ENCODE measurements at places on chromosomes 12 and 14. TPM values are rescaled to one million over a fixed set of nuclear protein-coding genes. Genes with fewer than 3 reads are reported as not detected.

GRCh38 chr12:119683816-119684215 lies 15.9 kb downstream of the PRKAB1 start:
- H3K4me1 ChIP-seq: peaks cover 17% of the 10 kb centered on the region
- no peaks in the 10 kb centered on the region for H3K27me3 ChIP-seq
- no peak for DNase-seq
- H3K36me3 ChIP-seq: peaks cover 6% of the 10 kb centered on the region
- no peak overlapping the region for H3K27ac ChIP-seq

DNA sequence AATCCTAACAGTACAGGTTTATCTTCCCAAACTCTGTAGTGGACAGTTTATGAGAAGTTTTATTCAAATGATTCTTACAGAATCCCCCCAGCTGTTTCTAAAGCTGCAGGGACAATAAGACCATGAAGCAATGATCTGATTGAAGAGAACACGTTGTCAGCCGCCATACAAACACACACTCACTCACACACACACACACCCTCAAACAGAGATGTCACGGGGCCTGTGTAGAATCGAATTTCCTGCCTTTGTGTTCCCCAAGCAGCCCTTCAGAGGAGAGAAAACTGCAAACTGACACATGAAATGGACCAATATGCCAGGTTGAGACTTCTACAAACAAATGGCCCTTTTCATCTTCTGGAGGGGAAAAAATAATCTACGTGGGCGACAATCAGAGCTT lies 80.5 kb upstream of the TBX3 start:
- no peak overlapping the region for H3K4me3 ChIP-seq
- no peaks in the 10 kb centered on the region for H3K27me3 ChIP-seq
- H3K4me1 ChIP-seq: no peaks in the 10 kb centered on the region
- H3K36me3 ChIP-seq: no peaks in the 10 kb centered on the region
- DNase-seq: no peak

- no peak for DNase-seq
- no peak overlapping the region for H3K27ac ChIP-seq
- H3K4me3 ChIP-seq: no peak overlapping the region
Measured at GRCh38 chr12:5177096-5177495, 133.4 kb downstream of the KCNA5 start.

GRCh38 chr14:60349663-60350365 lies 100.8 kb downstream of the PPM1A start:
- no peak overlapping the region for H3K4me3 ChIP-seq
- peaks cover 6% of the 10 kb centered on the region for H3K27me3 ChIP-seq
- DNase-seq: no peak
- no peak overlapping the region for H3K27ac ChIP-seq
- H3K4me1 ChIP-seq: no peaks in the 10 kb centered on the region

DNA sequence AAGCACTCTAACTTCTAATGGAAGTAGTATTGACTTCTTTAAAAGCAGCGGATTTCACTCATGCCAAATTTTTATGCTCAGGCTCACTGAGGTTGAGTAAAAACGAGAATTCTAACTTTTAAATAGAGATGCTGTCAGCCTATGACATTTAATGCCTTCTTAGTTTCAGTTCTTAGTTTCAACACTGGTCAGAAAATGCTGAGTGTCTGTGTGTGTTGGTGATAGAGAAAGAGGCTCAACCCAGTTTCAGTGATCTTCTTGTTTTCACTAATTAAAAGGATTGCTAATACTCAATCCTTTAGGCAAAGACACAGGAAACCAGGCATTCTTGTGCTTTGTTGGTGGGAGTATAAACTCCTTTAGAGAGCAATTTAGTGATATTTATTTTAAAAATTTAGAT lies 31.0 kb downstream of the PEBP1 start:
- H3K4me1 ChIP-seq: peaks cover 43% of the 10 kb centered on the region
- peak overlapping the region; percentile 76 for H3K27ac ChIP-seq
- no peak for DNase-seq
- peak overlapping the region; percentile 64 for H3K4me3 ChIP-seq
- peaks cover 39% of the 10 kb centered on the region for H3K36me3 ChIP-seq
- no peaks in the 10 kb centered on the region for H3K27me3 ChIP-seq

GRCh38 chr12:84791444-84791843 lies 121.2 kb downstream of the SLC6A15 start:
- no peaks in the 10 kb centered on the region for H3K4me1 ChIP-seq
- no peak overlapping the region for H3K27ac ChIP-seq
- no peaks in the 10 kb centered on the region for H3K27me3 ChIP-seq
- H3K36me3 ChIP-seq: no peaks in the 10 kb centered on the region
- no peak overlapping the region for H3K4me3 ChIP-seq
- DNase-seq: no peak

DNA sequence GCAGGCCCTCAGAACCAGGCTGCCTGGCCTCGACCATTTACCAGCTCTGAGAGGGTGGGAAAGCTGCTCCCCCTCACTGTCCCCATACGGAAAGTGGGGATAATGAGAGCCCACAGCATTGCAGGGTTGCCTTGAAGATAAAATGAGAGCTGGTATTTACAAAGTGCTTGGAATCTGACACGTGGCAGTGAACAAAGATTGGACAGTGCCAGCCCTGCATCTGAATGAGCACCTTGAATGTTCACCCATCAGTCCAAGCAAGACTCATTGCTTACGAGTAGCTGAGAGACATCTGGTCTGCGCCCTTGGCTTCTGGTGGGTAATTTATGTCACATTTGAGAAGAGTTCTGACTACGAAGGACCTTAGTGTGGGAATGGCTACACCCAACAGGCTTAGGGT lies 67.5 kb downstream of the CLMN start:
- H3K36me3 ChIP-seq: no peaks in the 10 kb centered on the region
- peaks cover 40% of the 10 kb centered on the region for H3K27me3 ChIP-seq
- H3K4me3 ChIP-seq: no peak overlapping the region
- DNase-seq: no peak
- H3K4me1 ChIP-seq: peaks cover 7% of the 10 kb centered on the region

GRCh38 chr12:103529306-103529705 lies 33.5 kb upstream of the C12orf42 start:
- no peak overlapping the region for H3K27ac ChIP-seq
- H3K36me3 ChIP-seq: no peaks in the 10 kb centered on the region
- DNase-seq: no peak
- H3K27me3 ChIP-seq: peaks cover 12% of the 10 kb centered on the region

GRCh38 chr14:53491256-53491883 lies 338.2 kb upstream of the DDHD1 start:
- H3K36me3 ChIP-seq: no peaks in the 10 kb centered on the region
- no peak overlapping the region for H3K4me3 ChIP-seq
- no peak overlapping the region for H3K27ac ChIP-seq
- DNase-seq: no peak
- no peaks in the 10 kb centered on the region for H3K4me1 ChIP-seq

DNA sequence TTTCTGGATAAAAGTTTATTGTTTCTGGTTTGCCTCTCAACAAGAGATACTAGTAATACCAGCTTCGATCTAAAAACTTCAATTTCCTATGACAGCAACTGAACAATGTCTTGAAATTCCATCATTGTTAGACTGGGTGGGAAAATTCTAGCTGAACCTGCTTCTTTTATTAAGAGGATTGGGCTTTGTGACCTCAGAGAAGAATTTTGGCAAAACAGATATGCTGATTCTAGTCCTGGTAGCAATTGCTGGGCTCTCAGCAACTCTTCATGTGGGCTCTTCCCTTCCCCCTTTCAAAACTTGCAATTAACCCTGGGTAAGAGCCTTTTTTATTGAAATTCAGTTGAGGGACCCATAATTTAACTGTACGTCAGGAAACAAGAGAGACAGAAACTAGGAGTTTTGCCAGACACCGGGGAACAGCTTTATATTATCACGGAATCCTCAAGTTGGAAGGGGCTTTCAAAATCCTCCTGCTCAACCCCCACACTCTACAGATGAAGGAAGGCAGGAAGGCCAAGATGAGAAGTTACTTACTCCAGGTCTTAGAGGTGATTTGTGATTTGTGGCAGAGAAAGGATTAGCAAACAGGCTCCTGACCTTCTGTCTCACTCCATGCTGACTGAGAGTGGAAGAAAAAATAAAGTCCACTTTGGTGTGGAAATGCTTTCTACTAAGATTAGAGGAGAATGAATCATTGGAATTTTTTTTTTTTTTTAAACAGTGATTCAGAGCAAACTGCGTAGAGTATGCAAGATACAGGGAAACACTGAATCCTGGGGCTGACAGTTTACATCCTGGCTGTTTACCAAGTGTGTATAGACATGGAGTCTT lies 239.0 kb upstream of the ATP2B1 start:
- H3K36me3 ChIP-seq: no peaks in the 10 kb centered on the region
- H3K27me3 ChIP-seq: no peaks in the 10 kb centered on the region
- H3K4me1 ChIP-seq: peaks cover 42% of the 10 kb centered on the region
- no peak for DNase-seq
- peak overlapping the region; percentile 91 for H3K27ac ChIP-seq
- no peak overlapping the region for H3K4me3 ChIP-seq

GRCh38 chr12:3622822-3623690 lies 129.9 kb downstream of the CRACR2A start:
- no peak overlapping the region for H3K27ac ChIP-seq
- H3K27me3 ChIP-seq: no peaks in the 10 kb centered on the region
- peaks cover 6% of the 10 kb centered on the region for H3K36me3 ChIP-seq
- DNase-seq: no peak

DNA sequence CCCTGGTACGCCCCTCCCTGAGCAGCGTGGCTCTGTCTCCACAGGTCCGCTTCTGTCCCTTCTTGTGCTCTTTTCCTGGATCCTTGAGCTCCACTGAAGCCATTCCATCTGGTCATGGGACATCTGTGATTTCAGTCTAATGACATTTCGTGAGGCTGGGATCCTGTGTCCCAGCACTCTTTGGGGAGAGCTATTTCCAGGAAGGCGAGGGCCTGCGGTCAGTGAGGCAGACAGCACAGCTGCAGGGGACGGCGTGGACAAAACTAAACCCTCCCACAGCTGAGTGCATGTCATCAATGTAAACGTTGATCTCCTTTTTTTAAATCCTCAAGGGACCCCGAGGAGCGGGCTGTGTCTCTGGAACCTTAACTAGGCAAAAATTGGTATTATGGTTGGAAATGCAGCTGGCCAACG lies 127.7 kb downstream of the DACT1 start:
- no peaks in the 10 kb centered on the region for H3K36me3 ChIP-seq
- no peaks in the 10 kb centered on the region for H3K4me1 ChIP-seq
- H3K27me3 ChIP-seq: no peaks in the 10 kb centered on the region

DNA sequence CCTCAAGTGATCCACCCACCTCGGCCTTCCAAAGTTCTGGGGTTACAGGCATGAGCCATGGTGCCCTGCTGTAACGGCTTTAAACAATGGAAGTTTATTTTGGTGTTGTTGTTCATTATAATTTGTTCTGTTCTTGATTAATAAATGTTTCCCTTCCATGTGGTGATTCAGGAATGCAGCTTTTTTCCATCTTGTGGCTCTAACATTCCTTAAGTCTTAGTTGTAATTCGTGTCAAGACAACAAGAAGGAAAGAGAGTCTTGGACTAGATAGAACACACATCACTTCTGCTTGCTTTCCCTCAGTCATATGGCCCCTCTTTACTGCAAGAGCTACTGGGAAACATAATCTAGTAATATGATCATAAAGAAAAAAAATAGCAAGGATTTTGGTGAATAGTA lies 211.6 kb downstream of the SLC6A15 start:
- no peak for DNase-seq
- no peaks in the 10 kb centered on the region for H3K4me1 ChIP-seq
- no peak overlapping the region for H3K4me3 ChIP-seq
- no peaks in the 10 kb centered on the region for H3K27me3 ChIP-seq
- no peaks in the 10 kb centered on the region for H3K36me3 ChIP-seq
- H3K27ac ChIP-seq: no peak overlapping the region

- H3K27ac ChIP-seq: no peak overlapping the region
- H3K4me3 ChIP-seq: no peak overlapping the region
- peaks cover 8% of the 10 kb centered on the region for H3K27me3 ChIP-seq
- DNase-seq: no peak
Measured at GRCh38 chr12:76921100-76921471, 42.3 kb upstream of the CSRP2 start.

DNA sequence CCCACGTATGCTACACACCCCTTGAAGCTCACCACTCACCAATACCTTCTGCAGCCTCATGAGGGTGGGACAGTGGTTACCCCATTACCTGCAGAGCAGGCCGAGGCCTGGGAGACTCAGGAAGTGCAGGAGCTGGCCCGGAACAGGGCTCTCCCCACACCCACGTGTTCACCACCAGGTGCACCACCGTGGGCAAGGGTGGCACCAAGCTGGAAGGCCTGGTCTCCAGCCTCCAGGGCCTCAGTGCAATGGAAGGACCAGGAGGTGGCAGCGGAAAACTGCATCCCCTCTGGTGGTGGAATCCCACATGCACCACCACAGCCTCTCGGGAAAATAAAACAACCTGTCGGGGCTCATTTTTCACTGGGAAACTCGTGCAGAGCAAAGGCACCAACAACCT lies 36.4 kb downstream of the ITPK1 start:
- peaks cover 54% of the 10 kb centered on the region for H3K4me1 ChIP-seq
- H3K27ac ChIP-seq: no peak overlapping the region
- no peaks in the 10 kb centered on the region for H3K36me3 ChIP-seq
- H3K27me3 ChIP-seq: no peaks in the 10 kb centered on the region
- H3K4me3 ChIP-seq: no peak overlapping the region

- H3K4me3 ChIP-seq: no peak overlapping the region
- H3K4me1 ChIP-seq: peaks cover 11% of the 10 kb centered on the region
- no peaks in the 10 kb centered on the region for H3K27me3 ChIP-seq
Measured at GRCh38 chr12:31687101-31687527, 27.6 kb downstream of the ETFBKMT start.

JPH4 gene
- total RNA-seq: 1.2 TPM

SIRT4 gene
- 4.2 TPM for total RNA-seq

TMEM253 gene
- 0.35 TPM for total RNA-seq

PELI2 gene
- 11.3 TPM for total RNA-seq

SLC10A1 gene
- not detected for total RNA-seq

KRT6C gene
- not detected for total RNA-seq

PTCSC3 gene
- total RNA-seq: not detected

All from activated T-cell treated with anti-CD3 and anti-CD28 coated beads, Interleukin-2, amount 50 U/mL, for 72 hours (primary cell).